ENCODE measurements at places on chromosomes 1 and 21. TPM values are rescaled to one million over a fixed set of nuclear protein-coding genes. Genes with fewer than 3 reads are reported as not detected.

DNA sequence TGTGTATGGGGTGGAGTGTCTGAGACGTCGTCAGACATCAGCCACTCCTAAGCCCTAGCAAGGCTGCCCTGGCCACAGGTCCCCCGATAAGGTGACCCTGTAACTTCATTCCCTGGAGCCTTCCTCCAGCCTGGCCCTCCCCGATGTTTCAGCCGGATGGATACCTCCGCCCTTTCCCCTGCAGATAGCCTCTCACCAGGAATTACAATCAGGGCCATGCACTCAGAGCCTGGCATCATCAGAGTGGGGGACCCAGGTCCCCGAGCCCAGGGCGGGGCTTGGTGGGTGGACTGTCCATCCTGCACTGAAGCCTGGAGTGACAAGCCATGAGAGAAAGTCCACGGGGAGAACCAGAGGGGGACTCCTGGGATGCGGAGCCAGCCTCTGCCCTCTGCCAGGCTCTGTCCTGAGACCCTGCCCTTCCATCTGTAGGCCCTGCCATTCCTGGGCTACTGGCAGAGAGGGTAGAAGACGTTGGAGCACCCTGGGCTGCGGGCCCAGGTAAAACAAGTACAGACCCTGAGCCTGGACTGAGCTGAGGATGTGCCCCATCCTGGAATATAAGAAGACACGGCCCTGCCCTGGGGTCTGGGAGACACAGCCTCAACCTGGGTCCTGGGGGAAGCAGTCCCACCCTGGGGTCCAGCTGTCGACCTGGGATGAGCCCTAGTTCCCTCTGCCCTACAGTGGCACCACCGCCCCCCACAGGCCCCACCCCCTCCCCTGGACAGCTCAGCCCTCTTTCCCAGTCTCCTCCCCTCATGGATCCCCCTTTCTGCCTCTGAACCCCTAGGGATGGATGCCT lies 16.8 kb upstream of the ARF1 start:
- no peak overlapping the region for H3K4me3 ChIP-seq
- H3K4me1 ChIP-seq, result peaks cover 6% of the 10 kb centered on the region
- H3K27me3 ChIP-seq, result peaks cover 6% of the 10 kb centered on the region
- no peak for DNase-seq
- peaks cover 7% of the 10 kb centered on the region for H3K36me3 ChIP-seq

The ZNF683 gene
- not detected for polyA plus RNA-seq

DNA sequence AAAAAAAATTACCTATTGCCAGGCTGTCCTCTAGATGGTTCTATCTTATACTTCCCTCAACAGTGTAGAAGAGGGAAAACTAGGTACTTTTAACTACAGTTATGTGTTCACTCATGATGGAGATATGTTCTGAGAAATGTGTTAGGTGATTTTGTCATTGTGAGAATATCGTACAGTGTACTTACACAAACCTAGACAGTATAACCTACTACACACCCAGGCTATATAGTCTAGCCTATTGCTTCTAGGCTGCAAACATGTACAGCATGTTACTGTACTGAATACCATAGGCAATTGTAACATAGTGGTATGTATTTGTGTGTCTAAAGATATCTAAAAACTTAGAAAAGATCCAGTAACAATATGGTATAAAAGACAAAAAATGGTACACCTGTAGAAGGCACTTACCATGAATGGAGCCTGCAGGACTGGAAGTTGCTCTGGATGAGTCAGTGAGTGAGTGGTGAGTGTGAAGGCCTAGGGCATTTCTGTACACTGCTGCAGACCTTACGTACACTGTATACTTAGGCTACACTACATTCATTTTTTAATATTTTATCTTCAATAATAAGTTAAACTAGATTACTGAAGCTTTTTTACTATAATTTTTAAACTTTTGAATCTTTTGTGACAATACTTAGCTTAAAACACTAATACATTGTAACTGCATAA lies 13.2 kb downstream of the MGST3 start:
- H3K27me3 ChIP-seq, result no peaks in the 10 kb centered on the region
- H3K4me3 ChIP-seq, result no peak overlapping the region
- H3K27ac ChIP-seq, result no peak overlapping the region
- no peak for DNase-seq

- H3K4me1 ChIP-seq, result no peaks in the 10 kb centered on the region
- DNase-seq, result no peak
- no peak overlapping the region for H3K4me3 ChIP-seq
Observed at GRCh38 chr1:85611856-85612255, 31.3 kb downstream of the CCN1 start.

GRCh38 chr1:1429671-1430073 lies 5.8 kb upstream of the VWA1 start:
- H3K27me3 ChIP-seq, result peaks cover 78% of the 10 kb centered on the region
- DNase-seq, result no peak
- no peaks in the 10 kb centered on the region for H3K36me3 ChIP-seq
- H3K27ac ChIP-seq, result no peak overlapping the region

DNA sequence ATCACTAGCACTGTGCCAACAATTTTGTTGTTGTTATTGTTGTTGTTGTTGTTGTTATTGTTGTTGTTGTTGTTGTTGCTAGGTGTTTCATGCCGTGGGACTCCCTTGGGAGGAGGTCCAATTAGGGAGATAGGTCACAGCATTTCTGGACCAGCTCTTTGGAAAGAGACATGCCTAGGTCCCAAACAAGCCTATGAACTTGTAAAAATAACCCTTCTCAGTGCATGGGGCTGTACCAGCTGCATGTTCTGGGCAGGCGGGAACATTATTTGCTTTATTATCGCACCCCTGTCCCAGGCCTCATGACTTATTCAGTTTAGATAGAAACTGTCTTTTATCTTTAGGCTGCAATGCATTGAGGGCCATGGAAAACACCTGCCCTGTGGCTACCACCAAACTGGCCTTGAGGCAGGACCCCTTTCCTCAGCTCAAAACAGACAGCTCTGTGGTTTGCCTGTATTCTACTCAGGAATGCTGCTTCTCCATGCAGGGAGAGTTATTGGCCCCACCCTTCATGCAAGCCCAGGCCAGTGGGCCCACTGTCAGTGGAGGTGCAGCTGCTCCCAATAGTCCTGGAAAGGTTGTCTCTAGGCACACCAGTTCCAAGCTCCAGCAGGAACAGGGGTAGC lies 386.5 kb upstream of the BRINP3 start:
- H3K4me3 ChIP-seq, result no peak overlapping the region
- no peak for DNase-seq
- no peaks in the 10 kb centered on the region for H3K4me1 ChIP-seq
- no peaks in the 10 kb centered on the region for H3K36me3 ChIP-seq
- no peak overlapping the region for H3K27ac ChIP-seq

DNA sequence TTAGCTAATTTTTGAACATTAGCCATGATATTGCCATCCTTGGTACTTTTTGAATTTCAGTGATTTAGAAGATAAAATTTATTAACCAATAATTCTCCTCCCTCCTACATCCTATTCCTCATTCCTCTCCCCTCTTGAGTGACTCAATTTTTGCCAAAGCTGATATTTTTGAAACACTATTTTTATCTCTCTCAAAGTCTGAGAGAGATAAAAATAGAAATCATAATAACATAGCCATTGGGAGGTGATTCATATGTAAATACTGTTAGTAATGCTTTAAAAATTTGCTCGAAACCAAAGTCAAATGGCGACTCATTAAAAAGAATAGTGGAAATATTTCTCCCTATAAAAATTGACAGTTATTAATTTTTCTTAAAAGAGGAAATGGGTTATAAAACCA lies 97.4 kb downstream of the PATJ start:
- H3K27me3 ChIP-seq, result no peaks in the 10 kb centered on the region
- H3K4me3 ChIP-seq, result no peak overlapping the region
- peaks cover 9% of the 10 kb centered on the region for H3K36me3 ChIP-seq
- no peaks in the 10 kb centered on the region for H3K4me1 ChIP-seq
- H3K27ac ChIP-seq, result no peak overlapping the region
- no peak for DNase-seq

The NUP210L gene
- not detected for polyA plus RNA-seq

DNA sequence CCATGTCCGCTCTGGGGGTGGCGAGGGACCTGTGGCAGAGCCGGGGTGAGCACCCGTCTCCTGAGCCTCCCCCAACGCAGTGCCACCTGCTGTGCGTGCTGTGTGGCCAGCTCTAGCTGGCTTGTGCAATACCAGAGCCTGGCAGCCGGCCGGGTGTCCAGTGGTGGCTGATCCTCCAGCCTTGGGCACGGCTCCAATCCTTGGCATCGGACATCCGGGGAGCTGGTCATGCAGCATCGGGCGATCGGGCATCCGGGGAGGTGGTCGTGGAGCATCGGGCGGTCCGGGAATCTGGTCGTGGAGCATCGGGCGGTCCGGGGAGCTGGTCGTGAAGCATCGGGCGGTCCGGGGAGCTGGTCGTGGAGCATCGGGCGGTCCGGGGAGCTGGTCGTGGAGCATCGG lies 8.1 kb downstream of the SLX9 start:
- DNase-seq, result no peak
- no peaks in the 10 kb centered on the region for H3K36me3 ChIP-seq
- H3K27ac ChIP-seq, result no peak overlapping the region
- no peaks in the 10 kb centered on the region for H3K27me3 ChIP-seq
- H3K4me3 ChIP-seq, result no peak overlapping the region
- H3K4me1 ChIP-seq, result peaks cover 55% of the 10 kb centered on the region

The HS2ST1 gene
- polyA plus RNA-seq, result 23.4 TPM

- no peaks in the 10 kb centered on the region for H3K4me1 ChIP-seq
- DNase-seq, result no peak
- no peaks in the 10 kb centered on the region for H3K36me3 ChIP-seq
- H3K4me3 ChIP-seq, result no peak overlapping the region
- H3K27me3 ChIP-seq, result no peaks in the 10 kb centered on the region
Observed at GRCh38 chr1:239833723-239834122, 258.0 kb upstream of the FMN2 start.

DNA sequence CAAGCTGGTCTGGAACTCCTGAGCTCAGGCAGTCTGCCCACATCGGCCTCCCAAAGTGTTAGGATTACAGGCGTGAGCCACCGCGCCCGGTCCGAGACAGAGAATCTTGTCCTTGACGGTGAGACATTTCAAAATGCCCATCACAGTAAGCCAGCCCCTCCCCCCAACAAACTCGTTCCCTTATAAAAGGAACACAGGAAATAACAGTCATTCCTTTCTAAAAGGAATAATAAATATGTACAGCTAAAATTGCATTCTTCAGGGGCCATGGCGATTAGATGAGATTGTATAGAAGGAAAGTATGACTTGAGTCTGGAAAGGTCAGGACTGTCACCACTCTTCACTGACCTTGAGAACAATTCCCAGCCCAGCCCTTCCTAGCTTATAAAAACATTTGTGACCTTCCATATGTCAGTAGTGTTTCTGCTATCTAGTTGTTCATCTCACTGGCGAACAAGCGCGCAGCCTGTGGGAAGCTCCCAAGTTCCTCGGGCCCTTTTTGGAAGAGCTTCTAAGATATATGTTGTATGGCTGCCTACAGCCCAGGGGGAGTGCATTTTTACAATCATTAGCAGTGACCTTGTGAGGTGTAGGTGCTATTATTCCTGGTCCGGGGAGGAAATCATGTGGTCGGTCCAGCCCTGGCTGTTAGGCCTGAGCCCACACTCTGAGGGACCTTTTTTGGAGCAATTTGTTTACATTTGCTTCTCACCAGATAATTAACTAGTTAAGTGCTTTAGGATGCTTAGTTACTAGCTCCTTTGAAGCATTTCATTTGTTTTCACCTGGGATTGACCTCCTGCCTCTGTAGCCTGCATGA lies 8.7 kb downstream of the SZRD1 start:
- no peak overlapping the region for H3K4me3 ChIP-seq
- peaks cover 91% of the 10 kb centered on the region for H3K4me1 ChIP-seq
- H3K27ac ChIP-seq, result peak overlapping the region; percentile 18
- H3K27me3 ChIP-seq, result no peaks in the 10 kb centered on the region
- peaks cover 4% of the 10 kb centered on the region for H3K36me3 ChIP-seq
- no peak for DNase-seq
